ENCODE measurements at places on chromosomes 12 and 14. TPM values are rescaled to one million over a fixed set of nuclear protein-coding genes. Genes with fewer than 3 reads are reported as not detected.

GRCh38 chr12:51188359-51189051 is 15.6 kb upstream of the TFCP2 start:
- no peak overlapping the region for H3K27ac ChIP-seq
- no peaks in the 10 kb centered on the region for H3K36me3 ChIP-seq
- 0 out of 2 replicates have a peak, but pooled peaks cover 2% of the 10 kb centered on the region for H3K4me1 ChIP-seq
- no peaks in the 10 kb centered on the region for H3K27me3 ChIP-seq
- no peak for DNase-seq

DNA sequence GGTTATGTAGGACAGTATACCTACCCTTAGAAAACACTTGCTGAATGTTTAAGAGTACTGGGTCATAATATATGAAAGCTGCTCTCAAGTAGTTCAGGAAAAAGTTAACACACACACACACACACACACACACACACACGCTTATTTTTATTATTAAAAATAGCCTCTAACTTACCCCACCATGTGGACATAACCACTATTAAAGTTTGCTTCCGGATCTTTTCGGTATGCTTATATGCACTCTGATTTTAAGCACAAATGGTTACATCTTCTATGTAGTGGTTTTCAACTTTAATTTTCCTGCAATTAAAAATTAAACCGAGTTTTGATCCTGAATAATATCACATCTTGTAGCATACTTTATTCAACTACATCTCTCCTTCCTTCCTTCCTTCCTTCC is 84.9 kb upstream of the TRAF3 start:
- no peaks in the 10 kb centered on the region for H3K36me3 ChIP-seq
- H3K27me3 ChIP-seq, result no peaks in the 10 kb centered on the region
- peaks cover 41% of the 10 kb centered on the region for H3K4me1 ChIP-seq
- no peak overlapping the region for H3K27ac ChIP-seq
- no peak overlapping the region for H3K4me3 ChIP-seq
- no peak for DNase-seq

The ITGA7 gene
- 96.2 TPM for total RNA-seq

DNA sequence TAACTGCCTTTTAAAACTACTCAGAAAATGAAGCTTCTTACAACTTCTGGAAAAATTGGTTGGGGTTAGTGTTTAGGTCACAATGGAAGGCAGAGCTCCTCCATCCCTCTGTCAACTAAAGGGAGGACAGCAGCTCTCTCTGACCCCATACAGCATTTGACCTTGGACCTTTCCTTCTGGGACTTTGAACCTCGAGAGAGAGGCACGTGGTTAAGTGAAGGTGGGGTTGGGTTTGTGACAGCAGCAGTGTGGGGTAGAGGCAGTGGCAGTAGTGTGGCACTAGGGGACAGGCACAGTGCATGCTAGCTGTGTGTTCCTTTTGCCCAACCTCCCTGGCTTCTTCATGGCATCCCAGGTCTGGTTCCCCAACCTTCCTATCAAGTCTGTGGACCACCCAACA is 9.4 kb upstream of the C12orf75 start:
- H3K27ac ChIP-seq, result no peak overlapping the region
- H3K27me3 ChIP-seq, result peaks cover 22% of the 10 kb centered on the region
- no peaks in the 10 kb centered on the region for H3K4me1 ChIP-seq
- H3K4me3 ChIP-seq, result no peak overlapping the region
- no peaks in the 10 kb centered on the region for H3K36me3 ChIP-seq
- no peak for DNase-seq

- H3K4me3 ChIP-seq, result no peak overlapping the region
- no peaks in the 10 kb centered on the region for H3K36me3 ChIP-seq
- no peak for DNase-seq
- H3K4me1 ChIP-seq, result peaks cover 15% of the 10 kb centered on the region
- no peak overlapping the region for H3K27ac ChIP-seq
- peaks cover 36% of the 10 kb centered on the region for H3K27me3 ChIP-seq
Observed at GRCh38 chr12:98883231-98883630, 238.1 kb downstream of the APAF1 start.

GRCh38 chr14:22994762-22995275 is 12.5 kb upstream of the AJUBA start:
- no peaks in the 10 kb centered on the region for H3K36me3 ChIP-seq
- DNase-seq, result peak; percentile 32
- H3K27me3 ChIP-seq, result no peaks in the 10 kb centered on the region
- peaks cover 5% of the 10 kb centered on the region for H3K4me1 ChIP-seq
- H3K27ac ChIP-seq, result peak overlapping the region; percentile 91

GRCh38 chr12:24600551-24600950 is 348.4 kb downstream of the BCAT1 start:
- H3K27ac ChIP-seq, result no peak overlapping the region

- peaks cover 33% of the 10 kb centered on the region for H3K4me1 ChIP-seq
- peaks cover 4% of the 10 kb centered on the region for H3K27me3 ChIP-seq
- no peaks in the 10 kb centered on the region for H3K36me3 ChIP-seq
- H3K4me3 ChIP-seq, result no peak overlapping the region
- no peak for DNase-seq
Observed at GRCh38 chr12:66808606-66809005, 129.7 kb upstream of the GRIP1 start.

DNA sequence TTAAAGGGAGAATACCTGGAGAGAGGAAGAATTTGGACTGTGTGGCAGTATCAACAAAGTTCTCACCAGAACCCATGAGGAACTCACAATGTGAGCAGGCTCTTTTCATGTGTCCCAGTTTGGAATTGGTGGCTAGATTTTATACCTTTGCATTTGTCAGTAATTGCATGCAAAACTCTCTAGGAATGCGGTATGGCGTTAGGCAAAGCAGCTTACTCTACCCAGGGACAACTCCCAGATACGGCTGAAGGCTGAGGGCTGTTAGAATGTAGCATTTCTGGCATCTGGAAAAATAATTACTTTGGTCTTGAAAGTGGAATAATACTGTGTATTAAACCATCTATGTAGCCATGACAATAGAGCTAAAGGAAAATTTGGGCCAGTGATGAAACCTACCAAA is 635.5 kb downstream of the SLC16A7 start:
- no peak for DNase-seq
- no peak overlapping the region for H3K4me3 ChIP-seq
- H3K4me1 ChIP-seq, result peaks cover 16% of the 10 kb centered on the region
- H3K36me3 ChIP-seq, result no peaks in the 10 kb centered on the region
- H3K27me3 ChIP-seq, result no peaks in the 10 kb centered on the region
- H3K27ac ChIP-seq, result no peak overlapping the region

- H3K4me1 ChIP-seq, result peaks cover 51% of the 10 kb centered on the region
- DNase-seq, result no peak
Observed at GRCh38 chr12:85277191-85277590, 2.8 kb upstream of the ALX1 start.

The SLC5A8 gene
- total RNA-seq, result 0.07 TPM

- H3K4me3 ChIP-seq, result no peak overlapping the region
- peaks cover 31% of the 10 kb centered on the region for H3K4me1 ChIP-seq
- H3K27me3 ChIP-seq, result no peaks in the 10 kb centered on the region
- no peaks in the 10 kb centered on the region for H3K36me3 ChIP-seq
Observed at GRCh38 chr12:79360286-79360685, 330.5 kb downstream of the PAWR start.

- H3K4me1 ChIP-seq, result no peaks in the 10 kb centered on the region
- H3K4me3 ChIP-seq, result no peak overlapping the region
- peaks cover 67% of the 10 kb centered on the region for H3K36me3 ChIP-seq
- no peak for DNase-seq
- peaks cover 7% of the 10 kb centered on the region for H3K27me3 ChIP-seq
- H3K27ac ChIP-seq, result no peak overlapping the region
Observed at GRCh38 chr12:127306604-127307215, 960.3 kb upstream of the TMEM132C start.

DNA sequence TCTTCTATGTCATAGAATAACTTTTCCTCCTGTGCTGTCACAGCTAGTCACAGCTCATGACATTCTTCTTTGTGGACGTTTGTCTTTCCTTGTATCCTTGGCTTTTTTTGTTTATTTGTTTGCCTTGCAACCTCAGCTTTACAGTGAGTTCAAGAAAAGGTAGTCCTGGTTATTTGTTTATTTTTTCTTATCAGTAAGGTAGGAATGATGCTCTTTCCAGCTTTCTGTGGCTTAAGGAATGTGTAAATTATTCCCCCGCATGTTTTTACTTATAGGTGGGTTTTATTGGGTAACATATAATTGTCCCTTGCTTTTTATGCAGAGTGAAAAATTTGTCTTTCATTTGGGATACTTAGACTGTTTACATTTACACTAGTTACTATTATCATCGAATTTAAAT is 1673.6 kb upstream of the FLRT2 start:
- H3K4me1 ChIP-seq, result peaks cover 12% of the 10 kb centered on the region
- no peaks in the 10 kb centered on the region for H3K27me3 ChIP-seq
- DNase-seq, result no peak
- no peak overlapping the region for H3K27ac ChIP-seq

The KIF5A gene
- total RNA-seq, result 16.1 TPM

DNA sequence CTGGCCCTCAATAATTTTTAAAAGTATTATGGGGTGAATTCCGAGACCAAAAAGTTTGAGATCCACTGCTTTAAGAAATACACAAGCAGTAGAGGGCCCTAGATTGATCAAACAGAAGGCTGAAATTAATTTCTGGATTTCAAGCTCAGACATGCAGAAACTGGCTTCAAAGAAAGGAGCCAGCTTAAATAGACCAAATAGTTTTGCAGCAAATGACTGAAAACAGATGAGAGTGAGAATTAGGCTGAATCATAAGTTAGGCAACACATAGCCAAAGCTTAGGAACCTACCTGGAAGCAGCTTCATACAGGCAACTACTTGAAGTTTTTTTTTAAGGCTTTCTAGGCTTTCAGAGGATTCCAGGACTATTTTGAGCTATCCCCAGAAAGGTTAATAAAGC is 12.4 kb downstream of the ATF7 start:
- DNase-seq, result no peak
- no peak overlapping the region for H3K27ac ChIP-seq
- H3K36me3 ChIP-seq, result no peaks in the 10 kb centered on the region
- no peaks in the 10 kb centered on the region for H3K27me3 ChIP-seq

DNA sequence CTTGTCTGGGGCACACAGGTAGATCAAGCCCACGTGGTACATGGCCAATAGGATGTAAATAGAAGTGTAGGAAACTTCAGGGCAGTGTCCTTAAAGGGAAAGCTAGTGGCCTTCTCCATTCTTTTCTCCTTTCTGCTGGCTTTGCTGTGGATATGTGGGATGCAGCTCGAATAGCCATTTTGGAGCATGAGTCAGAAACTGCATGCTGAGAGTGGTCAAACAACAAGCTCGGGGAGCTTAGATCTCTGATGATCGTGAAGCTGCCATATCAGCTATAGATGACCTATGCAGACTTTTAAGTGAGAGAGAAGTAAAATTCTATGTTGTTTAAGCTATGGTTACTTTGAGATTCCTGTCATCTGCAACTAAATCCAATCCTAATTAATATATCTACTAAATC is 241.3 kb upstream of the DAAM1 start:
- no peaks in the 10 kb centered on the region for H3K27me3 ChIP-seq
- peaks cover 4% of the 10 kb centered on the region for H3K36me3 ChIP-seq
- H3K4me1 ChIP-seq, result peaks cover 23% of the 10 kb centered on the region
- no peak overlapping the region for H3K27ac ChIP-seq
- DNase-seq, result no peak

- H3K27me3 ChIP-seq, result peaks cover 35% of the 10 kb centered on the region
- H3K27ac ChIP-seq, result no peak overlapping the region
- no peak overlapping the region for H3K4me3 ChIP-seq
- H3K36me3 ChIP-seq, result no peaks in the 10 kb centered on the region
- H3K4me1 ChIP-seq, result peaks cover 17% of the 10 kb centered on the region
Observed at GRCh38 chr14:52272375-52272774, 4.9 kb downstream of the PTGDR start.

DNA sequence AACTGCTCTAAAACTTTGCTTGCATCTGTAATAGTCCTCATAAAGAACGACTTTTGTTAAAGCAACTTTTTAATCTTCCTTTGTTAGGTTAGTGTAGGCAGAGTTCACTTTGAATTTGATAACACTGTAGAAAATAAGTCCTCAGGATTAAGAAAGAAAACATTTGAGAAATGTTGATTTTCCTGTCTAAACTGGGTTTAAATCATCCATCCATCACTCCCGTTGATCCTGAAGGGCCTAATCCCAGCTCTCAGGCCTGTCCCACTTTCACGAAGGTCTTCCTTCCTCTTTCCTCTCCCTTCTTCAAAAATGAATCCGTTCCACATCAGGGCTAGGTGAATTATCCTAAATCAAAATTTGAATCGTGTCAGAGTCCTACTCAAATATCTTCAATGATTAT is 36.9 kb downstream of the SLC2A14 start:
- H3K4me3 ChIP-seq, result no peak overlapping the region
- H3K36me3 ChIP-seq, result no peaks in the 10 kb centered on the region
- H3K4me1 ChIP-seq, result peaks cover 35% of the 10 kb centered on the region

GRCh38 chr14:71398450-71398849 is 491.2 kb downstream of the PCNX1 start:
- no peak for DNase-seq
- H3K4me1 ChIP-seq, result peaks cover 25% of the 10 kb centered on the region
- no peaks in the 10 kb centered on the region for H3K27me3 ChIP-seq
- no peak overlapping the region for H3K27ac ChIP-seq
- H3K4me3 ChIP-seq, result no peak overlapping the region

GRCh38 chr14:73788701-73789551 is 62.7 kb upstream of the PTGR2 start:
- no peak for DNase-seq
- H3K4me3 ChIP-seq, result no peak overlapping the region
- H3K27me3 ChIP-seq, result peaks cover 58% of the 10 kb centered on the region
- H3K36me3 ChIP-seq, result no peaks in the 10 kb centered on the region
- no peak overlapping the region for H3K27ac ChIP-seq

The ZDHHC22 gene
- 38.6 TPM for total RNA-seq

The ANP32D gene
- not detected for total RNA-seq

Measured in WTC11 (cell line).